ENCODE measurements at places on chromosomes 2 and 18. TPM values are rescaled to one million over a fixed set of nuclear protein-coding genes. Genes with fewer than 3 reads are reported as not detected.

The INPP1 gene
- total RNA-seq: 43.5 TPM

The MROH2A gene
- total RNA-seq: 0.22 TPM

The HDHD2 gene
- total RNA-seq: 9.8 TPM

The FAM110C gene
- total RNA-seq: 0.18 TPM

The INPP5D gene
- total RNA-seq: 0.70 TPM

The RIT2 gene
- total RNA-seq: not detected

The TEX44 gene
- total RNA-seq: not detected

The PDK1 gene
- total RNA-seq: 5.1 TPM

The SULT1C3 gene
- total RNA-seq: not detected

The ANKRD30B gene
- not detected for total RNA-seq

The KATNAL2 gene
- 2.6 TPM for total RNA-seq

The DHRS9 gene
- total RNA-seq: 3.9 TPM

The NYAP2 gene
- total RNA-seq: not detected

The KCNG2 gene
- total RNA-seq: not detected

The HES6 gene
- total RNA-seq: 7.0 TPM

The HOXD3 gene
- not detected for total RNA-seq

The HRH4 gene
- total RNA-seq: not detected

The SPDYA gene
- total RNA-seq: 0.25 TPM

The CELF4 gene
- total RNA-seq: not detected

The FZD7 gene
- 5.5 TPM for total RNA-seq

The CXXC1 gene
- total RNA-seq: 46.6 TPM

The CROCC2 gene
- total RNA-seq: not detected

The AGAP1 gene
- total RNA-seq: 25.3 TPM

The GNAL gene
- 8.4 TPM for total RNA-seq

The PMS1 gene
- 7.7 TPM for total RNA-seq

The SH3RF3 gene
- total RNA-seq: 0.61 TPM

Measured in A549 treated with dexamethasone at 1 μM for 4 hours (cell line).